DMS153 (cell line): ENCODE measurements at places on chromosomes 1 and 21.

GRCh38 chr1:228935855-228936727 is 200.8 kb downstream of the RHOU start:
- DNase-seq = no peak

GRCh38 chr1:231814521-231814920 is 187.9 kb downstream of the DISC1 start:
- DNase-seq = no peak

DNA sequence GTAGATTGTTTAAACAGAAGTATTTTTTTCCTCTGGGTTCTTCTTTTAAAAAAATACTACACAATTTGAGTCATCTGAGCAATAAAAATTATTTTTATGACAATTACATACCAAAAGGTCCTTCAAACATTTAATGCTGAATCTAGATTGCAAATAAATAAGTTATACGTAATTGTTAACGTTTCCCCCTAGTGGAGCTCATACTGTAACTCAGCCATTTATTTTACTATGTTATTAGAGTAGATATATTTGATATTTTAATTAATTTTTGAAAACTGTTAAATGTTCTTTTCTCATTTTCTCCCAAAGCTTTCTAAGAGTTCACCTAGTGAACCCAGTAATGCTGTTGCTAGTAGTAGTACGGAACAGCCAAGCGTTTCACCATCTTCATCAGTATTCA is 33.5 kb downstream of the ZMYM1 start:
- no peak for DNase-seq

DNA sequence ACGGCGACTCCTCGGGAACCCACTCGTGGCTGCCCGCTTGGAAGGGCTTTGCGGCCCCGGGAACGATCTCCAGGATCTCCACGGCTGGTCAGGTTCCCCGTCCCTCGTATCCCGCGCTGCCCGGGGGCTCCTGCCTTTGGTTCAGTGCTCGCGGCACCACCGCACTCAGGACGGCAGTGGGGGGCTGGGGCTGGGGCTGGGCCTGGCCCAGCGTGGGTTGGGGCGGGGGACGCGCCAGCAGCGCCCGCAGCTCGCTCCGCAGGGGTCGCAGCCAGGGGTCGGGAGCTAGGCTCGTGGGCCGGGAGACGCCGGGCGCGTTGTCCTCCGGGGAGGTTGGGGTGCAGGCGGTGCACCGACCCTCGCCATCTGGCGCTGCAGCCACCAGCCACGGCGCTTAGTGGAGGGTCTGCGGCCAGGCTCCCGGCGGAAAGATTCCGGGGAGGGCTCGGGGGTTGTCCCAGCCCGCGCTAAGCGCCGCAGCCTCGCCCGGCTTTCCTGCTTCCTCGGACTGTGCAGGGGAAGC is 8.9 kb downstream of the SIM2 start:
- DNase-seq = no peak

DNA sequence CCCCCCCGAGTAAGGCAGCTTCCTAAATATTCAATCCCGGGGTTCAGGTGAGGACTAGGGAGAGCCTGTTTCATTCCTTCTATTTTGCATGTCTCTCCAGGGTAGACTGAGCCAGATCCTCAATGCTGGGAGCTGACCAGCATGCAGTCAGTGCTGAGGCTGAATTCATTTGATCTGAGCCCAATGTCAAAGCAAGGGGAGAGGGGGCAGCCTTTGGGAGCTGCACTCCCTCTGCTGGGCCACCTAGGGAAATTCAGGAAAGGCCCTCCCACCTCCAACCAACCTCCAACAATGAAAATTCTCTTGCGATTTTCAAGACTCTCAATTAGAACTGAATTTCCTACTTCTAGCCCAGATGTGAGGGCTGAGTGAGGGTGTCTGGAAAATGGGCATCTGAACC is 371.2 kb downstream of the NPHP4 start:
- no peak for DNase-seq

- no peak for DNase-seq
Measured at GRCh38 chr1:186244825-186245224, 130.2 kb downstream of the TPR start.

- DNase-seq = peak; percentile 67
Measured at GRCh38 chr1:76254104-76255030, 179.8 kb downstream of the ST6GALNAC3 start.

DNA sequence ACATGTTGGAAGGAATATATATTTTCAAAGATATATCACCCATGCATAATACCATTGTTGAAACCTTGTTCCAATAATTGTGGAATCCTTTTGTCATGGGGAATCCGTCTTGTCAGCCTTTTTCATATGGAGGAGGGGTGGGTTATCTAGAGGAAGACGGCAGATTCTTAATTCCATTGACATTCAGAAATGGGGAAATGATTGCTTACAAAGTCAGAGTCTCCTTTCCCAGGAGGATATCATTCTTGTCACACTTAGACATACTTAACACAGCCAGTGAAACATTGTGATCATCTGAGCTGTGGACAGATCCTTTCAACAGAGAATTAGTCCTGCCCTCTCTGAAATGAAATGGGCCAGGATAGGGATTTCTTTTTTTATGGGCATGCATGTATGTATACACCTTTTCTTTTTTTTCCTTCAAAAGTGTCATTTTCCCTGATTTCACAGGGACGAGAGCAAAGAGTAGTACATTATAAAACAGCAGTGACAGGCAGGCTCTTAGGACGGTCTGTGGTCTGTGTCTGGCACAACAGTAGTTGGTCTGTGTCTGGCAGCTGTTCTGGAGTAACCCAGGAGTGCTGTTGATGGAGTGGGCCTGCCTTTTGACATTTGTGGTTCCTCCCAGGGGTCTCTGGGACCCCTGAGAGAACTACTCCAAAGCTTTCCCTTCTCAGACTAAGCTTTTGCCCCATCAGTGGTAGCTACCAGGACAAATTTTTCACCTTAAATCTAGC is 50.1 kb downstream of the VPS13D start:
- no peak for DNase-seq

DNA sequence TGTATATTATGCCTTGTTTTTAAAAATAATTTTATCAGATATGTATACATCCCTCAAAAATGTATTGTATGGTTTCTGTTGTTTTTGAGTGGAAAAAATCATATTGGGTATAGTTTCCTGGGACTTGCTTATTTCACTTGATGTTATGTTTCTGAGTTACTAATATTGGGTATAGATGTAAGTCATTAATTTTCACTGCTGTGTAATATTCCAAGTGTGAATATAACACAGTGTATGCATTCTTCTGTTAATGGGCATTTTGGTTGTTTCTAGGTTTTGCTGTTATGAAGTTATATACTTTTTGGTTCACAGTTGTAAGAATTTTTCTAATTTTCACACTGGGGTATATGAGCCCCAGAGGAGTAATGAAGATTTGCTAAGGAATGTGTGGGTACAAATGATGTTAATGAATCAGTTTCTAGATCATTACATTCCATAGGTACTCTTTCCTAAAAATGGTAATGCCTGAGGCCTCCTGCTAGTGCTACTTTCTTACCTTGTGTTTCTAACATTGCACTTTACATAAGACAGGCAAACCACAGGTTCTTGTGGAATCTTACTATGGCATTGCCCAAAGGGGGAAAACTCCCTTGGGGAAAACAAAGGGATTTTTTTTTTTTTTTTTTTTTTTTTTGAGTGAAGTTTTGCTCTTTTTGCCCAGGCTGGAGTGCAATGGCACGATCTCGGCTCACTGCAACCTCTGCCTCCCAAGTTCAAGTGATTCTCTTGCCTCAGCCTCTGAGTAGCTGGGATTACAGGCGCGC is 3.2 kb downstream of the TTC3 start:
- no peak for DNase-seq

- DNase-seq = no peak
Measured at GRCh38 chr1:156924478-156925153, 4.2 kb downstream of the LRRC71 start.

DNA sequence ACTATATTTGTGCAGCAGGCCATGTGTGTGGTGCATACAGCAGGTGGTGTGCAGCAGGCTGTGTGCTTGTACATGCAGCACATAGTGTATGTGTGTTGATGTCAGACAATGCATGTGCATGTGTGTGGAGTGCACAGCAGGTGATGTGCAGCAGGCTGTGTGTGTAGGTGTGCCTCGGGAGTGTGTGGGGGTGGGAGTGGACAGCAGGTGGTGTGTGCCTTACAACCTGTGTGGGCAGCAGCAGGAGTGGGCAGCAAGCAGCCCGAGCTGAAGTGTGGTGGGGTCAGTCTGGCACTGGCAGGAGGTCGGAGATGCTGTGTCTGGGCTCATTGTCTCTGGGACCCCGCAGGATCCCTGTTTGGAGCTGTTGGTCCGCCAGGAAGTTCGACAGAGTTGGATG is 29.6 kb downstream of the PTPRF start:
- DNase-seq = no peak

DNA sequence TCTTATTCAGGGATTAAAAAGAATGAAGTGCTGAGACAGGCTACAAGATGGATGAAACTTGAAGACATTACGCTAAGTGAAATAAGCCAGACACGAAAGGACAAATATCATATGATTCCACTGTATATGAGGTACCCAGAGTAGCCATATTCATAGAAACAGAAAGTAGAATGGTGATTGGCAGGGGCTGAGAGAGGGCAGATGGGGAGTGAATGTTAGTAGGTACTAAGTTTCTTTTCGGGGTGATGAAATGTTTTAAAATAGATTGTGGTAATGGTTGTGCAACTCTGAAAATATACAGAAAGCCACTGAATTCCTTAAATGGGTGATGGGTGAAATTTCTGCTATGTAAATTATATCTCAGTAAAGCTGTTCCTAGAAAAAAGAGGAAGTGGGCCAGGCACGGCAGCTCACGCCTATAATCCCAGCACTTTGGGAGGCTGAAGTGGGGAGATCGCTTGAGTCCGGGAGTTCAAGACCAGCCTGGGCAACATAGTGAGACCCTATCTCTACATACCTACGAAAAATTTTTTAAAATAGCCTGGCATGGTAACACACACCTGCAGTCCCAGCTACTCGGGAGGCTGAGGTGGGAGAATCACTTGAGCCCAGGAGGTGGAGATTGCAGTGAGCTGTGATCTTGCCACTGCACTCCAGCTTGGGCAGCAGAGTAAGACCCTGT is 15.9 kb downstream of the SLC27A3 start:
- no peak for DNase-seq

DNA sequence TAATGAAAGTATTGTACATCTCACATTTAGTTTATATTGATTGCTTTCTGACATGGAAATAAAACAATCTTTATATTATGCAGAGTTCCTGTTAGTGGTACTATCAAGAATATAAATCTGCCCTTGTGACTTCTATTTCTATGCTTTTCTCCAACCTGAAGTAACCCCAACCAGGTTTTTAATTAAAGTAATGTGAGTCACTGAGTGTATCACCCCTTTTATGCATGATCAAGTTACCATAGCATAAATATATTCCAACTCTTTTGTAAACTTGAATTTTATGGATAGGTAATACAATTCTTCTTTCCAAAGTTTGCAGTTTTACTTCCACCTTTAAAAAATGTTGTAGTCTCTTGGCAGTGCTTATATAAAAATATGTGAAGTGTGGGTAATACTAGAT is 532.3 kb downstream of the USP25 start:
- DNase-seq = no peak

DNA sequence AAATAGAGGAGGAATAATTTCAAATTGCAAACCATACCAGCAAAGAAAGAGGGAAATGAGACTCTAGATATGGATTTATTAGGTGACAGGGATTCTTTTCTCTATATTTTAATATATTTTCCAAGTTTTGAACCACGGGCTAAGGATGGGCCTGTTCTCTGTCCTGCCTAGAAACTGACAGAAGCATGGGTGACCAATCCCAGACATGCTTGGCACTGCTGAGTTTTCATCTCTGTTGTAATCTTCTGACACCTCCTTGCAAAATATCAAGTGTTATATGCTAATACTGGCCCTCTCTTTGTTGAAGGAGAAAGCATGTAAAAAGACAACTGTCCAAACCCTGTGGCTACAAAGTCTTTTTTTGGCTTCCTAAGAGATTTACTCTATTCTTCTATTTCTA is 774 bp upstream of the ANGPTL7 start:
- no peak for DNase-seq

DNA sequence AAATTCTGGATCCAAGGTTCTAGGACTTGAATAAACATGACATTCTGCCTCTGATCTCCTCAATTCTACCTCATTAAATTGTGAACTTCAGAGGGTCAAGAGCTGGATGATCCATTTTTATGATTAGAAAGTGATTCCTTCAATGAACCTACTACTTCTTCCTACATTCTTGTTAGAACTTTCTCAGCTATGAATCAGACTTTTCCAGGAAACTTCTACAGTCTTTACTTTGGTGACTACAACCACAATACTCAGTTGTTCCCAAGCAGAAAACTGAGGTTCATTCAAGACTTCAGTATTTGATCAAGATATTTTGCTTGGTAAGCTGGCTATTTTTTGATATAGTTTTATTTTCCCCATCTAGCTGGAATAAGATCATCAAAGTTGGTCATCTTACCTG is 51.4 kb downstream of the CDC7 start:
- no peak for DNase-seq

DNA sequence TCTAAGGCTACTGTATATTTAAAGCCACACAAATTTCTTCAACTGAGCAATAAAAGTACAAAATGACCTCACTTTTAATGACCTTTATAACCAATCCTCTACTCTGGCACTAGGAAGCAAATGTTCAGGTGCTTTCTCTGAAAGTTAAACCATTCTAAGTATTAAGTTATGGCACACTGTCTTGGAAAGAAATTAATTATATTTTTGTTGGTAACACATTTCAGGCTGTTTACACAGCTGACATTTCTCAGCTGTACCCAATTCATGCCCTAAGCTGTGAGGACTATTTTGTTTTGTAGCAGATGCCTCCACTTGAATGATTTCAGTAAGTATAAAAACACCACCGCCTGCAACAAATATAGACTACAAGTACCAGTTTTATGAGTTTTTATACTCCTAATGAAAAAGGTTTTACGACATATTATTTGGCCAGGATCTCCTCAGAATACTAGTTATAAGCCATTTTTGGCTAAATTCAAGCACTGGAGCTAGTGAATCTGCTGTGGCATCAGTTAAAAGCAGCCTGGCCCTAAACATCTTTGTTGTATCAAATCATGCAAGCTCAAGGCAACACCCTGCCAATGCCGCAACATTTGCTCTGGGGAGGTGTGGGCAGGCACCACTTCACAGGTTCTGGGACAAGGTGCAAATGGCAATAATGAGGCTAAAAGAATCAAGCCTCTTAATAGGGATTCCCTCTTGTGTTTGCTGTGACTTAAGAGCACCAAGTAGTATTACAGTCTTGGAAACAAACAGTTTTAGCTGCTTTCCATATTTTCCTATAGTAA is 228.4 kb upstream of the DMRTA2 start:
- no peak for DNase-seq

- no peak for DNase-seq
Measured at GRCh38 chr1:53367503-53368313, 39.8 kb upstream of the LRP8 start.

DNA sequence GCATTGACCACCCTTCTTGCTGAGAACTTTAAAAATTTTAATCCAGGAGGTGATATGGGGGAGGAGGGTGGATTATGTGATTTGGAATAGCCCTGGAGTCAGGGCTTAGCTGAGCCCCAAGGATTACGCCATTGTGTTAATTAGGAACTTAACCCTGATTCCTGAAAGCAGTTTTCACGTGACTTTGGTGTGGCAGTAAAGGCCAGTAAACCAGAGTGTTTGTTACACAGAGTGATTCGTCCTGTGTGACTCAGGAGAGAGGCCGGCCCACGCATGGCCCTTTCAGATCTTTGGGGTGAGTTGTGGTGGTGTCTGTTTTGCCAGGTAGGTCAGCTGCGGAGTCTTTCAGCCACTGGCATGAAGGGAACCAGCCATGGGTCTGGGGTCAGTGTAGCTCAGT is 107.6 kb downstream of the NOS1AP start:
- no peak for DNase-seq

GRCh38 chr1:22848405-22848804 is 124.3 kb downstream of the LACTBL1 start:
- DNase-seq = no peak

- DNase-seq = no peak
Measured at GRCh38 chr1:4053774-4054173, 153.7 kb upstream of the C1orf174 start.

GRCh38 chr1:152104854-152105253 is 10.4 kb downstream of the TCHH start:
- no peak for DNase-seq
